ENCODE measurements at places on chromosomes 5 and 9.

DNA sequence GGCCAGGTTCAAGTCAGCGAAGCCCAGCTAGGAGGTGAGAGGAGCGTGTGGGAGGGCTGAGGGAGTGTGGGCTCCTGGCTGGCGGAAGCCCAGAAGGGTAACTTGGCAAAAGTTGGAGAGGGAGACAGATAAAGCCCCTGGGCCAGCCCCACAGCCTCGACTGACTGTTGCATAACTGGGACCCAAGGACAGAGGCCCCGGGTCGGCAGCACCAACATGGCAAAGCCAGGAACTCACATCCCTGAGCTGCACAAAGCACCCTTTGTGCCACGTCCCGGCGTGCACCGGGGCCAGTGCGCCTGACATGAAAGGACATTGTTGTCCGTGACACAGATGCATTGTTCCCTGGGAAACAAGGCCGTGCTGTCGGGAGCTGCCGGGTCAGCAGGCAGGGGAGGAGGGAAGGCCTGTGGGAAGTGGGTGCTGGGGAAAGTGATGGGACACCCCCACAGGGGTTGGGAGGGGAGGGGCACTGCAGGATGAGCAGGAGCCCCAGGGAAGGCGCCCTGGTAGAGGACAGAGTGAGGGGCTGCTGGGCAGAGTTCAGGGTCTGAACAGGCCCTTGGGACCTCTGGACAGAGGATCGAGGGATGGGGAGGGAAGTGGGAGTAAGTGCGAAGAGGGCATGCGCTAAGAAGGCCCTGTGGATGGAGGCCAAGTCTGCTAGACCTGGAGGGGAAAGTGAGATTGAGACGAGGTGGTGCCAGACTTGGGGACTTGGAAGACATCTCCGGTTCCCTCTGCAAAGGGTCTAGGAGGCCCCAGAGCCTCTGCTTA is 13.0 kb upstream of the DPM2 start:
- no peak for DNase-seq

DNA sequence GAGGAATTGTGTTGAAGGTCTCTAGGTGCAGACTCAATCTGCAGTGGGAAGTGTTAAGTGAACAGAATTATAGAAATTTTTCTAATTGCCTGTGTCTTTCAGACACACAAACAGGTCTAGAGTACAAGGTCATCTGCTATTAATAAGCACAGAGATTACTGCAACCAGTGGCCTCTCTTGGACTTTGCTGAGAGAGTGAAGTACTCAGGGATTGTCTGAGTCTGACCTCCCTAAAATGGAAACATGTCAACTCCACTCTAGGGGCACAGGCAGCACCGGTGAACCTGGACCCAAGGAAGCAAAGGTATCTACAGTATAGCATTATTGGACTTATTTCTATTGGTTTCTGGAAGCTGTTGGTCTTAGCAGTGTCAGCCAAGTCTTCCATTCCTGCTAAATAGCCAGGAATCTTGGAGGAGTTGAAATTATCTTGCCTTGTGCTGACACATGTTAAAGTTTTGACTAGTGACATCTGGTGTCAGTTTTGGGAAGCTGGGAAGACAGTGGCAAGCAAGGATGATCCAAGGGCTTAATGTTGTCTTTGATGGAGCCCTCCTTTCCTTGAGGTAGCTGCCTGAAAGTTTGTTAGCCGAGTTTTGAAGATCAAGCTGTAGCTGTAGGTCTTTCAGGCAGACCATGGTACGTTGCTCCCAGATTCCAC is 61.1 kb upstream of the NMUR2 start:
- no peak for DNase-seq

DNA sequence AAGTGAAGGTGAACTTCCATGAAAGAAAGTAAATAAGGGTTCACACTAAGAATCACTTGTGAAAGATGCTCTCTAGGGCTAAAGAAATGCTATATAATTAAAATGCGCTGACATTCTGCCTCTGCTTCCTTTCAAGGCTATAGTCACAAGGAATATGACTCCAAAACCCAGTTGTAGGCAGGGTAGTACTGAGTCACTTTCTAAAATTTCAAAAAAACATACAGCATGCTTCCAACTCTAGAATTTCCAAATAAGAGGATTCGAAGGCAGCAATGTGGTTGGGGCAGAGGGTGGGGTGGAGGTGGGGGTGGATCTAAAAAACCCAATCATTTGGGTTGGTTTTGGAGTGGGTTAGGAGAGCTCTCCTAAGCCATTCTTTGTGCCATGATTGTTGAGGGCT is 84.6 kb downstream of the HMHB1 start:
- DNase-seq = no peak

DNA sequence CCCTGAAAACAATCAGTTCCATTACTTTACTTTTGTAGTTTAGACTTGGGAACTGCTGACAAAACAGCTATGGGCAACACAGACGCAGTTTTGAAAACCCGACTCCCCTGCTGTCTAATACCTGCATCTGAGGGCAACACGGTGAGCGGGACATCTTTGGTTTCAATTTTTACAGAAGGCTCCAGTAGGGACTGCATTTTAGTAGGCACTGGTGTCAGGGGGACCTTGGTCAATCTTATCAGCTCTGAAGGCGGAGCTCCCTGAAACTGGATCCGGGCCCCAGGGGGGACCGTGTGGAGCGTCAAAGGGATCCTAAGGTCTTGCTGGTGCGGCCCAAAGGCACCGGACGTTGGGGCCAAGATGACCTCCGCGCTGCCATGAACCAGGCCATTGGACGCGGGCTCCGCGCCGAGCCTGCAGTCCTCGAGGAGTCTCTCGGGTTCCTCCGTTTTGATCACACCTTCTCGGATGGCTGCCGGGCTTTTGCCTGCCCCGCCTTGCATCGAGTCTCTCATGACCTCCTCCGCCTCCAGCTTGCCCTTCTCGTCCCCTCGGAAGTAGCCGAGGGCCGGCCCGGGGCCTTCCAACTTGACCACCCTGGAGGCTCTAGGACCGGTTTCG is 1.1 kb downstream of the SOX30 start:
- no peak for DNase-seq

DNA sequence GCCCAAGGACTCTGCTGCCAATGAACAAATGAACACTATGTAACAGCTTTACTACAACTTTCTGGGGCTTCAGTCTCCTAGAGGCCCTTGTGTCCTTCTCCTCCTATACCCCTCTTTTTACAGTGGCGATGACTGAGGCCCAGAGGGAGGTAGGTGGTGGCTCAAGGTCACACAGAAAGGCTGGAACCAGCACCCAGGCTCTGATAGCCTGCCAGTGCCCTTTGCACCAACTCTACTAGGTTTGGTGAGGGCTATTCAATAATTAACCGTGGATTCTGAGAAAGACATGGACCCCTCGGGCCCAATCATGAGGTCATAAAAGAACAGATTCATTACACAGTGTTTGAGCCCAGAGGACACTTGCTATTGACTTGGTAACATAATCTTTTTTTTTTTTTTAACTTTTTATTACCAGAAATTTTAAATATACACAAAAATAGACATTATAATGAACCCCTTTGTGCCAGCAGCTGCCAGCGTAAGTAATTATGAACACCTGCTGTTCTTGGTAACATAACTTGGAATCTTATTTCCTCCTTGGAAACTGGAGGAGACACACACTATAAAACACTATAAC is 6.1 kb upstream of the ALDH1B1 start:
- no peak for DNase-seq

GRCh38 chr5:204462-204861 is 13.2 kb downstream of the LRRC14B start:
- no peak for DNase-seq

DNA sequence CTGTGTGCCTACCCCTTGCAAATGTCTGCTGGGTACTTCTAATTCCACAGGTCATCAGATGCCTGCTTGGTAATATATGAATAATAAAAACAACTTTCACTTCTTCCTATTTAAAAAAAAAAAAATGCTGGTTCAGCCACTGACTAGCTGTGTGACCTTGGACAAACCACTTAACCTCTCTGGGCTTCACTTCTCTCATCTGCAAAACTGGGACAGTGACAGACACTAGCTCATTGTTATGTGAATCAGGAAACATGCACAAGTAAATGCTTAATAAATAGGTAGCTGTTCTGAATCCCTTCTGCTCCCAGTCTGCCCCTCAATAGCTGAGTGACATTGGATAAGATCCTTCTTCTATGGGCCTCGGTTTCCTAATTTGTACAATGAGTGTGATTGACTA is 62.6 kb upstream of the HAND1 start:
- no peak for DNase-seq

DNA sequence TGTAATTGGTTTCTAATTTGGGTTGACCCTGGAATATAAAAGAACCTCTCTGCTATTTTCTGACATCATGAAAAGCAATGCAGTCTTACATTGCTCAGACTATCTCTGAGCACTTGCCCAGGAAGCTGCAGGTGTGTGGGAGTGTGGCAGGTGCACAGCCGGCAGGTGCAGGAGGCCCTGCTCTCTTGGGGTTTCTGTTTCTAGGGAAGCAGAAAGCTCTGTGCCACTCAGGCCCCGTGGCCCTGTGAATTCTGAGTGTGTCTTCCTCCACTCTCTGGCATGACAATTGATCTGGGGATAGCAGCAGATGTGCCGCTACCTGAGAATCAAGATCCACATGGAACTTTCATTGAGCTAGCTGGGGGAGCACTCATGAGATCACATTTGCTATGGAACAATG is 45.7 kb upstream of the IRX2 start:
- DNase-seq = no peak

DNA sequence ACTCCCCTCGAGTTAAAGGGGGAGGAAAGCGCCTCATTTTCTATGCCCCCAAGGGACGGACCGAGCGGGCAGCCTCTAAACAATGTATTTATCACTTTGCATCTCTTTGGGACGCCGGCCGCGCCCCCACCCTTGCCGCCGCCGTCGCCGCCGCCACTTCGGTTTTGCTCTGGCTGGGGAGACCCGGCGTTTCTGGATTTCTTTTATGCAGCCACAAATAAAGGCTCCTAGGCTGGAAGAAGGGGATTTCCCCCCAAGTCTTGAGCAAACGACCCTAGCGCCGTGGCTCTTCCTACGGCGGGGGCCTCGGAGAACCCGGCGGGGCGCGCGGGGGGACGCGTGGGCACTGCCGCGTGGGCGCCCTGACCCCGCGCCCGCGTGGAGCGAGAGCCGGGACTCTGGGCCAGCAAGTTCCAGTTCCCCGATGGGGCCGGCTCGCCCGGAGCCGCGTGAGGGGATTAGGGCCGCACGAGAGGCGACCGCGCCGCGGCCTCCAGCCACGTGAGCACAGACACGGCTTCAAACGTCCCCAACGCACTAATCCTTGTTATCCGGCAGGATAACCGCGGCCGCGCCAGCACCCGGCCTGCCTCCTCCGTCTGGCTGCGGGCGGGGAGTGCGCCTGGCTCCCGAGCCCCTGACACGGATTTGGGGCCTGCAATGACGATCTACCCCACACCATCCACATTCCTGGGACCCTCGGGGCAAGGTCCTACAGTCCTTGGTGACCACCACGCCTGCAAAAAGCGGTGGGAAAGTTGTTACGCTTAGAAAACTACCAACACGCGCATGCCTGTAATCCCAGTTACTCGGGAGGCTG is 7.9 kb upstream of the NEUROG1 start:
- DNase-seq = no peak

DNA sequence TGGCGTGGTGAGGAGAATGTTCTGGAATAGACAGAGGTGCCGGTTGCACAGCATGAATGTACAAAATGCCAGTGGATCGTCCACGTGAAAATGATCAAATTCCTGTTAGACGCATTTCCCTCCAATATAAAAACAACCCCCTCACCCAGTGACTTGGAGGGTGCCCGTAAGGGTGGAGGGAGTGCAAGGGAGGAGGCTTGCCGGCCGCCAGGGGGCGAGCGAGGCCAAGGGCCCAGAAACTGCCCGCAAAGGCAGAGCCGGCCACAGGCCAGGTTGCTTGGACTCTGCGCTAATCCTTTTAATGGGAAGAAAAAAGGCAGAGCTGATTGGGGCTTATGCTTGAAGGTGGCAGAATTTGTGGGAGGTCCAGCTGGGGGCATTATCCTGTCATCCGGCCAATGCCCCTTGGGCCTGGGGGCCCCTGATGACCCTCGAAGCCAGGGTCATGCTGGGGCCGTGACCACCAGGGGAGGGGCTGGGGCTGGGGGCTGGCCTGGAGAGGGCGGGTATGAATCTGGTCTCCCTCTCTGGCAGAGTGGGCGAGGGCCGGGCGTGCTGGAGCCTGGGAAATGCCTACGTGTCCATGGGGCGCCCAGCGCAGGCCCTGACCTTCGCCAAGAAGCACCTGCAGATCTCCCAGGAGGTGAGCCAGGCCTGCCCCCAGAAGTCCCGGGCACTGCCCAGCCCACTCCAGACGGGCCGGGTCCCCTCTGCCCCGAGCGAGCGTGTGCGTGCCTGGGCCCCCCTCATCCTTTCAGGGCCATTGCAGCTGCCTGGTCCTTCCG is 12.0 kb downstream of the GPSM1 start:
- DNase-seq = no peak

GRCh38 chr9:105244734-105245028 is 230 bp downstream of the SLC44A1 start:
- no peak for DNase-seq

GRCh38 chr5:82597437-82597836 is 319.3 kb upstream of the RPS23 start:
- DNase-seq = no peak

- no peak for DNase-seq
These were observed 74.5 kb downstream of the PRR16 start for GRCh38 chr5:120538644-120539043.

- no peak for DNase-seq
These were observed 10.6 kb upstream of the PARP8 start for GRCh38 chr5:50655810-50656205.

GRCh38 chr5:142561486-142562097 is 124.3 kb downstream of the FGF1 start:
- no peak for DNase-seq

GRCh38 chr9:112554516-112554915 is 67.9 kb downstream of the KIAA1958 start:
- no peak for DNase-seq

DNA sequence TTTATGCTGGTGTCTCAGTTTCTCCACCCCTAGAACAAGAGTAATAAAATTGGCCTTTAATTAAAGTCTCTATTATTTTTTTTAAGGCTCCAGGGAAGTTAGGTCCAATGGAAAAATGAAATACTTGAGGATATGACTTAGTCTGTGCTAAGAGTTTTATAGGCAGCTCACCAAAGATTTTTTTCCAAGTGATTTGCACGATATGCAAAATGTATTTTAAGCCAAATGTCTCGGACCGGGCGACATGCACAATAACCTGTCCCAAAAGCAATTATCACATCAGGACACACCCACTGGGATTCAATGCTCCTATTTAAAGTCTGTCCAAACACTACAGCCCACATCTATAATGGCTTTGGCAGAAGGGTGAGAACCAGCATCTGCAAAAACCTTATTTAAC is 136.1 kb upstream of the ANKH start:
- no peak for DNase-seq

GRCh38 chr9:116662646-116663310 is 24.3 kb upstream of the TRIM32 start:
- no peak for DNase-seq

- DNase-seq = no peak
These were observed 190.5 kb upstream of the PPP1R26 start for GRCh38 chr9:135289081-135289491.

- DNase-seq = no peak
These were observed 295.0 kb downstream of the ADAMTS6 start for GRCh38 chr5:65186646-65187227.
